ENCODE measurements at places on chromosomes 1 and 21.

DNA sequence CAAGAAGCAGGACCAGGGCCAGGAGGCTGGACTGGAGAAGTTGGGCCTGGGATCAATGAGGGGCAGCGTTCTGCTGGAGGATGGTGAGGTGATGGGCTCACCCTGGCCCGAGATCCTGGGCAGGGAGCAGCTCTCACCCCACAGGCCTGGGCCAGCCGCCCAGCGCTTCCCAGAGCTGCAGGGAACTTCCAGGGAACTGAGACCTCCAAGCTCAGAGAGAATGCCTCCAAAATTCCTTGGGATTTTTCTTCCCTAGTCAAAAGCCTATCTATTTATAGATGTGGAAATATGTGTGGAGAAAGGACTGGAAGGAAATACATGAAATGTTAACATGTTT is 121.2 kb downstream of the SPSB1 start:
- DNase-seq: no peak

- peak; percentile 65 for DNase-seq
These were observed 935 bp downstream of the KCNK2 start for GRCh38 chr1:215083383-215083961.

DNA sequence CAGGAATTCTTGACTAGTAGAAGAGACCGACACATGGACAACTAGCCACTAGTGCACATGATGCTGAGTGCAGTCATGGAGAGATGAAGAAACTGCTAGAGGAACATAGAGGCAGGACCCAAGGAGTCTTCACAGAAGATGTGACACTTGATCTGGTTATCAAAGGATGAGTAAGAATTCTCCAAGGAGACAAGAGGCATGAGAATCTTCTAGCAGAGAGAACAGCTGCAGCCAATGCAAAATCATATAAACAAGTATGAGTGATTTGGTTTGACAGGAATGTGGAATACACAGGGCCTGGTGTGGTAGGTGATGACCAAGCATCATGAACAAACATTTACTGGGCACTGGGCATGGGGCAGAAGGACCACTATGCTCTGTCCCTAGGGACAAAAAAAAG is 140.9 kb upstream of the CTTNBP2NL start:
- no peak for DNase-seq

- no peak for DNase-seq
These were observed 16.6 kb upstream of the LGALS8 start for GRCh38 chr1:236507022-236507700.

- DNase-seq: no peak
These were observed 73.1 kb upstream of the PRDX6 start for GRCh38 chr1:173403996-173404395.

All from NCI-H1105 treated with DMSO at 0.1 percent for 48 hours (cell line).